ENCODE measurements at places on chromosomes 11 and 22.

- no peak for DNase-seq
These were observed 16.0 kb downstream of the FAM83F start for GRCh38 chr22:40010746-40011145.

DNA sequence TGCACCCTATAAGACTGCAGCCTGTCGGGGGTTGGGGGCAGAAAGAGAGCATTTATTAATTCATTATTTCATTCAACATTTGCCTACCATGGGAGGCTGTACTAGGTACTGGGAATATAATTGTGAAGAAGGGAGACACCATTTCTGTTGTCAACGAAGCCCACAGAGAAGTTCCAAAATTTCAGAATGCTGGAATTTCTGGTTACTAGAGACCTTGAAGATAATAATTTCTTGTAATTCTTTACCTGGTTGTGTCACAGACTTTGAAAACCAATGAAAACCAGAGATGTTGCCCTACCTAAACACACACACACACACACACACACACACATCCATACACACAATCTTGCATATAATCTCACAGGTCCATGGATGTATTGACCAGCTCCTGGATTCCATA, 30.1 kb downstream of the CD44 start:
- no peak for DNase-seq

GRCh38 chr22:47049078-47049624, 286.7 kb downstream of the TBC1D22A start:
- no peak for DNase-seq

DNA sequence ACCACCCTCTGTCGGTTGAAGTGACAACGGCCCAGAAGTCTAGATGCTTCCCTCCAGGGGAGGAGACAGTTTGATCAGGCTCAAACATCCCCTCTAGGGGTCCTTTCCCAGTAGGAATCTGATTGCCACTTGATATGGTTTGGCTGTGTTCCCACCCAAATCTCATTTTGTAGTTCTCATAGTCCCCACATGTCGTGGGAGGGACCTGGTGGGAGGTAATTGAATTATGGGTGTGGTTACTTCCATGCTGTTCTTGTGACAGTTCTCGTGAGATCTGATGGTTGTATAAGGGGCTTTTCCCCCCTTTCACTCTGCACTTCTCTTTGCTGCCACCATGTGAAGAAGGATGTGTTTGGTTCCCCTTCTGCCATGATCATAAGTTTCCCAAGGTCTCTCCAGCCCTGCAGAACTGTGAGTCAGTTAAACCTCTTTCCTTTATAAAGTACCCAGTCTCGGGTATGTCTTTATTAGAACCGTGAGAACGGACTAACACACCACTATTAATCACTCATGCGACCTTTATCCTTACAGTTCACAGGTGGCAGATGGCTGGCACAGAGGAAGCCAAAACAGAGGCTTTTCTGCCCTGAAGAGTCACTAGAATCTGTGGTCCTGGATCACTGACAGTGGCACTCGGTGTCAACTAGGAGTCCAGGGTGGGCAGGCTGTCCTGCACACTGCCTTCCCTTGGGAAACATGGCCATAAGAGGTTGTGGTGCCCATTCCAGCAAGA, 21.6 kb downstream of the ASPHD2 start:
- no peak for DNase-seq

DNA sequence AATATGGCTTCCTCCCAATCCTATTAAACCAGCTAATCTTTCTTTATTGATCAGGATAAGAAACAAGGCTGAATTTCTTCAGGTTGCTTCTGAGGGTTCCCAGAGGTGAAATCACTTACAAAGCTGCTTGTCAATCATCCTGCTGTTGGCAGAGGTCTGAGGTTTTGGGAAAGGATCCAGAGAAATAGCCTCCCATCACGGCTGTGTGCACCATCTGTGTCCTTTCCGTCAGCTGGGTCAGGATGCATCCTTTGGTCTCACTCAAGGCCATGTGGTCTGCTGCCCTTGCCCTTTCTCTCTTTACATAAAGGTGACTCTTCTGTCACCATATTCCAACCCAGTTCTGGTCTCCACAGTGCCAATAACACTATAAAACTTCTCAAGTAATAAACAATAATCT, 113.4 kb upstream of the TEAD1 start:
- no peak for DNase-seq

DNA sequence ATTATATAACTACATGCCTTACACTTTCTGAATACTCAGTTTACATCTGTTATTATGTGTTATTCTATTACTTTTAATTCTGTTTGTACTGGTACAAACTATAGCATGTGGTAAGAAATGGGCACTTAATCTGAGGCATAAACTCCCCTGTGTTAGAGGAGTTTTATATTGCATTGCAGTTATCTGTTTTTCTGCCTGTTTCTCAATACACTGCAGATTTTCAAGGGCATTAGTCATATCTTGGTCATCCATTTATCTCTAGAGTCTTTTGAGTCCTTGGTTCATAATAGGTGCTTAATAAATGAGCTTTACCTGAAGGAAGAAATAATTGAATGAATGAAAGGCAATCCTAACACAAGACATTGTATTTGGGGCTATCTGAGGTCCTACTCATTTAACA, 182.9 kb upstream of the CTSC start:
- no peak for DNase-seq

- DNase-seq = no peak
These were observed 25.8 kb downstream of the MRGPRD start for GRCh38 chr11:68954836-68955606.

- DNase-seq = no peak
These were observed 29.3 kb downstream of the MED15 start for GRCh38 chr22:20536590-20537324.

- no peak for DNase-seq
These were observed 15.6 kb upstream of the DENND5A start for GRCh38 chr11:9280655-9281301.

GRCh38 chr11:46896719-46897406, 21.5 kb downstream of the LRP4 start:
- DNase-seq = no peak

DNA sequence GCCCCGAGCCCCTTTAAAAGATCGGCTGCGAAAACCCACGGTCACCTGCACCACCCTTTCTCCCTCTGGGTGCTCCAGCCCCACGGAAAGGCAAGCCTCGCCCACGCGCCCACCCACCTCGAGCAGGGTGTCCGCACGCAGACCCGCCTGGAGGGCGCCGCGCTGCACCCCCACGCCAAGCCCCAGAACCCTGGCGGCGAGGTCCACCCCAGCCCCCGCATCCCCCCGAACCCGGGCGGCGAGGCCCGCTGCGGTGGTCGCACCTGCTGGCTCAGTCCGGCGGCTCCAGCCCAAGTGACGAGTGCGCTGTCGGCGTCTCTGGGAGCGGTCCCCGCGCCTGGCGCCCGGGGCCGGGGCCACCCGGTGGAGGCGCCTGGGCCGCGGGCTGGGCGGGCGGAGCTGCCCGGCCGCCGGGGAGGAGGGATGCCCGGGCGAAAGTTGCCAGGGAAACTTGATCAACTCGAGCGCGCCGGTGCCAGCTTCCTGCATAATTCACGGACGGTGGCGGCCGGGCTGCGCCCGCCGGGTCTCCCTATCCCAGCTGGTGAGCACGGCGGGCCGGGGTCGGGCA, 1.1 kb downstream of the SHANK2 start:
- DNase-seq = no peak

DNA sequence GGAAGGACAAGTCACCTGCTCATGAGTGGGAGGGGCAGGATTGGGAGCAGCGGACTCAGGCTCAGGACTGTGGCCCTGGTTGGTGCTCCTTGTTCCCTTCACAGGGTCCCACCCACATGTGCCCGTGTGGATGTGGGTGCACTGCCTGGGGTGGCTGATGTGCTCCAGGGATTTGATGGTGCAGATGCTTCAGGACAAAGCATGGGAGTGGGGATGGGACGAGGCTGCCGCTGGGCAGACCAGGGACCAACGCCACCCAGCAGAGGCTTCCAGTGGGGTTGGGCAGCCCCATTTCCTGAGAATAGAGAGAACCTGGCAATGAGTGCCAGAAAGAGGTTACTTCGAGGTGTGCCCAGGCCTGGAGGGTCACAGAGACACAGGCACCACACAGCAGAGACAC, 65.5 kb upstream of the IGLL5 start:
- no peak for DNase-seq

DNA sequence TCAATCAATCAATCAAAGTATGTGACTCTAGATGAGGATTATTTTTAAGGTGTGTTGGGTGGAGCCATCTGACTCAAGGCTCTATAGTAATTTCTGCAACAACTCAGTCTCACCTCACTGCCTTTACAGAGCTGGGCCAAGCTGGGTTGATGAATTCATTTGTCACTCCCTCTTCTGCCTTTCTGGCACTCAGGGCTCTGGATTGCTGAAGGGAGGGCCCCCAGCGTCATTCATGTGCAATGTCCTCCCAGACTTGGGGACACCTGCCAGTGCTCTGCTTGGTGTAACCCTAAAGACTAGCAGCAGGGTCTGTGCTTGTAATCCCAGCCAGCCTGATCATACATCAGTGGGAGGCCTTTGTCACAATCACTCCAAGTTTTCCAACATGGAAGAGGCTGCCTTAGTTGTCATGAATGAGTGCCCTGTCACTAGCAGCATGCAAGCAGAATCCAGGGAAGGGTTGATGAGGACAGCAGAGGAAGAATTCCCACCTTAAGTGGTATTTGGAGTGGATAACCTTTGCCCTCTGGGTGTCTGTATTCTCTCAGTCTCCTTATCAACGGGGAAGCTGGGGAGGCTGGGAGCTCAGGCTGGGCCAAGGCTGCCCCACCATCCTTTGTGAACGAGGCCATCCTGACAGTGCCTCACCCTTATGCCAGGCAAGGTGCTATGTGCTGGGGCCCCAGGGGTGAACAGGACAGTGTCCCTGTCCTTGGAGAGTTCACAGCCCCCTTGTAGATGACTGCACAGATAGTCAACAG, 2.0 kb upstream of the TP53I11 start:
- DNase-seq = no peak

- DNase-seq = no peak
These were observed 128.8 kb downstream of the ST3GAL4 start for GRCh38 chr11:126484266-126484665.

DNA sequence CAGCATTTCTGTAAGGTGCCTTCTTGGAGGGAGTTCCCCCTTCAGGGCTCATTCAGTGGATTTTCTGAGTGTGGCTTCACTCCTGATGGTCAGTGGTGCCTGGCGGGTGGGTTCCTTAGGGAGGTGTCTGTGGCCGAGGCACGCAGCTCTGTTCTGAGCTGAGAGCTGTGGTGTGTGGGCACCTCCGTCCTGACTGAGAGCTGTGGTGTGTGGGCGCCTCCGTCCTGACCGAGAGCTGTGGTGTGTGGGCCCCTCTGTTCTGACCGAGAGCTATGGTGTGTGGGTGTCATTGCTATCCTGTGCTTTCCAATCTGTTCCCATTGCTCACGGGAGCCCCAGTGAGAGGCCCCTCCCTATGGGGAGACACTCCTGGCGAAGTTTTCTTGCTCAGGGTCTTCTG, 39.8 kb downstream of the MUC6 start:
- no peak for DNase-seq

GRCh38 chr11:111469200-111469599, 43.0 kb downstream of the BTG4 start:
- no peak for DNase-seq

DNA sequence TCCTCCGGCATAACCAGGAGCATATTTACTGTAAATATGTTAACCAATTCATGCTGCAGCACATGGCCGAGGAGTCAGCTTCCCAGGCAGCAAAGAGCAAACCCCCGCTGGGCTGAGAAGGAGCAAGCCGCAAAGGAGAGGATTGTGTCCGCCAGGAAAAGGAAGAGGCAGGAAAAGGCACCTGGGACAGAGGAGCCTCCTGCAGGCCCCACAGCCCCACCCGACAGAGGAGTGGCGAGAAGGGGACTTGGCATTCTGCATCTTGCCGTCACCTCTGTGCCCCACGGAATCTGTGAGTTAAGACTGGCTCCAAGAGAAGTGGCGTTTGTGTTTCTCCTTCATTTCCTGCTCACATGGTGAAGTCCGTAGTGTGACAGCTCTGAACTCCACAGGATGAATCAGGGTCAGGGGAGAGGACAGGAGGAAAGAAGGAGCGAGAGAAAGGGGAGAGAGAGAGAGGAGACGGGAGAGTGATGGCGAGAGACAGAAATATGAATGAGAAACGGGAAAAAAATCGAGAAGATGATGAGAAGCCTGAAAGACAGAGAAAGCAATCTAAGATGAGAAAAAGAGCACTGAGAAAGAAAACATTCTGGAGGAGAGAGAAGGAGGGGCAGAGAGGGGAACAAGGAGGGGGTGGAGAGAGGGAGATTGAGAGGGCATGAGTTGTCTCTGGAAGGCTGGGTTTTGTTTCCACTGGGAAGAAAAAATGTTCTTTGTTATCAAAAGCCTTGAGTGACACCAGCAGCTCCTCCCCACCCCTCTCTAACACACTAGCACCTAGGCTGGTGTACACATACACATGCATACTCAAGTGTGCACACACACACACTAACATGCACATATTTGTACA, 489.6 kb downstream of the MN1 start:
- no peak for DNase-seq

GRCh38 chr11:12433571-12434324, 56.4 kb downstream of the PARVA start:
- no peak for DNase-seq

DNA sequence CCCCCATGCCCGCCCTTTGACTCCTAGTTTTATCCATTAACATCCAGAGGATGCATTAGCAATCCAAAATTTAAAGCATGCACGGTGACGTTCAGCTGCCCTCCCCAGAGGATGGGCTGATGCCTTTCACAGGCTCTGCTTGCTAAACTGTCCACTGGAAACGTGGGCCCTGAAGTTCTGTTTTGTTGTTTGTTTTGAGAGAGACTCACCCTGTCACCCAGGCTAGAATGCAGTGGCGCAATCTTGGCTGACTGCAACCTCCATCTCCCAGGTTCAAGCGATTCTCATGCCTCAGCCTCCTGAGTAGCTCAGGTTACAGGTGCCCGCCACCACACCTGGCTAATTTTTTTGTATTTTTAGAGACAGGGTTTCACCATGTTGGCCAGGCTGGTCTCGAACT, 39.3 kb downstream of the NFRKB start:
- DNase-seq = no peak

DNA sequence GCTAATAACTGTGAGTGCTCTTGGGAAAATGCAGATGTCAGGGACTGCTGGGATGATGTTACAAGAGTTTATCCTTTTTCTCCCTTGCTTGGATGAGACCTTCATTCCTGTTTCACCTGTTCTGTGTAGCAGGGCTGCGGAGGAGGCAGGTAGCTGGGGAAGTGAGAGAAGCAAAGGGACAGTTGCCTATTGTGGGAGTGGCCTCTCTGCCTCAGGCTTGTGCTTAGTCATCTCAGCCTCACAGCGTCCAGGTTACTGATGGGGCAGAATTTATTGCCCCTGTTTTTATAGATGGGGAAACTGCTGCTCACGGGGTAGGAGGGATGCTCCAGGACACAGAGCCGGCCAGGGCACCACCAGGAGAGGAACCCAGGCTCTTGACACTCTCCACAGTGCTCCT, 1.7 kb downstream of the STX3 start:
- DNase-seq = no peak

Data from hypothalamus (tissue), 51 donors.